ENCODE measurements at places on chromosomes 4 and X. TPM values are rescaled to one million over a fixed set of nuclear protein-coding genes. Genes with fewer than 3 reads are reported as not detected.
A peak's percentile ranks its signal among the peaks of the same experiment; 100 is the strongest.

DNA sequence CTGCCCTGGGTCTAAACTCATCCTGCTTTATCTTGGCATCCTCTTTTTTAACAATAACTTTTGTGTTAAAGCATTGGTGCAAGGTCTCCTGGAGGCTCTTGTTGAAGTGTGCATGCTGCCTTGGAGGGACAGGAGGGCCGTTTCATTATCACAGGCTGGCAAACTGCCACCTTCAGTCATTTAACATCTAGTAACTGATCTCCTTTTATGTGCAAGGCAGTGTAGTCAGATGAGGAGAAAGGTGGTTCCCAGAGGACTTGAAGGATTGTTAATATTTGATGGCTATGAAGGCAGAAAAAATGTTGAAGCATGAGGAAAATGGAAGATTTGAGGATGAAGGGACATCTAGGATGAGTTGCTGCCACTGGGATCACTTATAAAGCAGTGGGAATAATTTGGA is 439.4 kb downstream of the RAPGEF2 start:
- no peak for DNase-seq

DNA sequence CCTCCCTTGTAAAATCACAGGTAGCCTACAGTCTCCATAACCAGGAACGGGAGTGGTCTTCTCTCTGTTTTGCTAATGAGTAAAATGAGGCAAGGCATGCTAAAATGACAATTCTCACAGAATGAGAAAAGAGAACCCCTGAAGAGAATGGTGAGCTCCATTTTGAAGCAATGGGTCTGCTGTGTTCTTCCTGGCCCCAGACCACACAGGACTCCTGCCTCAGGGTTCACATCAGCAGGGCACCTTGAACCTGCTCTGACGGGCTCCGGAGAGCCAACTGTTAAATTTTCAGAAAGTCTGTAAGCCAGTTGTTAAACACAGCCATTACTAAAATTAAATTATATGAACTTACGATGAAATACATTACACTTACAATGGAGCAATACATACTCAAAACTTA is 32.1 kb upstream of the RBM47 start:
- DNase-seq, result no peak

MAGEE1 gene
- polyA plus RNA-seq, result 5.7 TPM

- no peak for DNase-seq
These were observed 69.0 kb upstream of the LEF1 start for GRCh38 chr4:108237693-108238092.

DNA sequence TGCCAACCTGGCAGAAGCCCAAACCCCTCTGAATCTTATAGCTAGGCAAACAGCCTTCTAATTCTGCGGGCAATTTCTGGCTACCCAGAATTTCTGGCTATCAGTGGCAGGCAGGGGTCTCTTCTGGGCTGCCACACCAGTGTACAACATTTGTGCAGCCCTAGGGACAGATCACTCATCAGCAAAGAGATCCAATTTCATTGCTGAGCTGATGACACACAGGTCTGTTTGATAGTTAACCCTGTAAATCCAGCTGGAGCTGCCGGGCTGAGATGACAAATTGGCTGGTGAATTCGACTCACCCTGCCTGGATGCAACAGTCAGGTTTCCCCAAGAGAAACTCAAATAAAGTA is 2.4 kb downstream of the MID1 start:
- DNase-seq, result no peak

GRCh38 chrX:150038986-150039599 is 100.8 kb upstream of the EOLA2 start:
- DNase-seq, result no peak

GRCh38 chrX:13376857-13377549 is 57.1 kb upstream of the ATXN3L start:
- no peak for DNase-seq

PCDH18 gene
- 190 TPM for polyA plus RNA-seq

GCNA gene
- polyA plus RNA-seq, result 2.7 TPM

DNA sequence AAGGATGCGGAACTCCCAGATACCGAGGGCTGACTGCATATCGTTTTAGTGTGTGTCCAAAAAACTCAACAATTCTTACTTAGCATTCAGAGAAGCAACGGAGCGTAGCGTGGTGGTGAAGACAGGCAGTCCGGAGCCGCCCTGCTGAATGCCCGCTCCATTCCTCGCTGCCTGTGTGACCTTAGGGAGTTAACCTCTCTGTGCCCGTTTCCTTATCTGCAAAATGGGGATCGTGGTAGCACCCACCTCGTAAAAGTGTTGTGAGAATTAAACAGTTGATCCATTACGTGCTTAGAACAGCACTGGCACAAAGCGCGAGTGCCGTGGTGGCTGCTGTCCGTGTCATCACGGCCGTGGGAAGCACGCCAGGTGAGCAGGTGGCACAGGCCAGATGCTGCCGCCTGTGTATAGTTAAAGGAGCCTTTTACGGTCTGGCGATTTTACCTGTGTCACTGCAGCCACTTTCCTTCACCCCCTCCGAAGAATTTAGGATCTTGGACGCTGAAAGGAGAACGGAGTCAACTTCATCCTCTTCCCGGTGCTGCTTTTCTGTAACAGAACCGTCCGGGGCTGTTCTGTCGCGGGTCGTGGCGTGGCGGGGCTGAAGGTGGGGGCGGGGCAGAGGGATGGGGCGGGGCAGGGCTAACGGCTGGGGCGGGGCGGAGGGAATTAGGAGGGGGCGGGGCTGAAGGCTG is 885 bp downstream of the CCDC110 start:
- peak; percentile 31 for DNase-seq

FRMPD3 gene
- polyA plus RNA-seq, result 0.22 TPM

DNA sequence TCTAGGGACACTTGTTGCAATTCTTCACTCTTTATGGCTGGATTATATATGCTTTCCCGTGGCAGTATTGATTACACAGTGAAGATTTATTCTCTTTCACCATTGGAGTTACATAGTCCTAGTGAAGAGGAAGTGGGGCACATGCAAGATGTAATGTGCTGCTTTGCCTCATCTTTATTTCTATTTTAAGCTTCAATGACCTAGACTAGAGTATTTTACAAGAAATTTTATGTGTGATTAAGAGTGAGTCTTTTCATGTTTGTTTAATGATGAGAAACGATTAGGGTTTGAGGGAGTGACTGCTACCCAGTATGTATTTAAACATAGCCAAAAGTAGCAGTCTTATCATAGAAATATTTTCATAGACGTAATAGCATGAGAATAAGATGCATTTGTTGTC is 30.8 kb downstream of the DIAPH2 start:
- DNase-seq, result no peak

UGT2B11 gene
- 5.0 TPM for polyA plus RNA-seq

GRCh38 chrX:155662282-155662681 is 49.5 kb upstream of the TMLHE start:
- DNase-seq, result no peak

DNA sequence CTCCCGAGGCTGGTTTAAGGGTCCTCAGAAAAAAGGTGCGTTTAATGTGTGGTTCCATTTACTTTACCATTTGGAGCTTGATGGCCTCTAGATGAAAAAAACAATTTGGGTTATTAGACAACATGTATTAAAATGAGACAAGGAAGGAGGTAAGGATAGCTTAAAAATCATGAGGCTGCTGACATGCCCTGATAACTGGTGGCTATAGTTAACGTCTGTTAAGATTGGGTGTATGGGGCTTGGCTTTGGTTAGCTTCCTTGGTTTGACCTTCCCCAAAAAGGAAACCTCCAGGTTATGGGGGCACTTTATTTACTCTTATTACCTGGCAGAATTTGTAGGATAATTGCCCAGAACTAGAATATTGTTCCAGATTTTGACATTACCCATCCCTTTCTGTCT is 51.5 kb downstream of the HMGB2 start:
- DNase-seq, result no peak

TDO2 gene
- polyA plus RNA-seq, result 3.5 TPM

CSAG3 gene
- not detected for polyA plus RNA-seq

DNA sequence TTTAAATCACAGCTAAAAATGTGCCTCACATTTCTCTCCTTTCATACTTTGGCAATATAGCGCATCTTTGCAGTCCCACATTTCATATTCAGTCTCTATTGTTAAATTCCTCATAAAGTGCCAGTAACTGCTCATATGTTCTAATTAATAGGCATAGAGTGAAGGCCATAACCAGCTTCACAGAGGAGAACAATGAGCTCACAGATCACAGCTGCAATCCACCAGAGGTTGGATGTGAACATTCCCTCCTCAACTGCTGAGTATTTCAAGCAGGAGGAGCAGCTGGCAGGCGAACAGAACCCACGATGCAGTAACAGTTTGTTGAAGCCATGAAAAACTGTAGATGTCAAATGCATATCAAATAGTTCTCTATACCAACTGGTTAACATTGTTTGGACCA is 2088.7 kb upstream of the AGA start:
- no peak for DNase-seq

GRCh38 chr4:14800977-14801376 is 201.3 kb upstream of the CPEB2 start:
- DNase-seq, result no peak

DNA sequence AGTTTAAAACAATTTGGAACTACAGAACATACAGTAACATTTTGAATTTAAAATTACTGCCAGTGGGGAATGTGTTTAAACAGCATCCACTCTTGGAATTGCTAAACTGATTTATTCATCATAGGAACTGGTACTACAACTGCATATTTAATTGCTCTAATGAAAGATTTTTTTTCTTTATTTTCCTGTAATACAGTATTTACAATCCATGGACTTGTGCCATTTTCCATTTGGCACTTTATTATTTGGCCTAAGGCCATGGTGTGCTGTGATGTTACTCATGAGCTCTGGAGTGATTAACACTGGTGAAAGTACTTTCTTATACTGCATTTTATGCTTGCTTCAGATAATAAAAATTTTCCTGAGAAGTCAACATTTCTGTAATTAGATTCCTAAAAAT is 69.7 kb upstream of the NUDT6 start:
- DNase-seq, result no peak

GRCh38 chrX:49116716-49117115 is 6.8 kb downstream of the GPKOW start:
- no peak for DNase-seq

- no peak for DNase-seq
These were observed 48.2 kb downstream of the EVC2 start for GRCh38 chr4:5660185-5660584.

GRCh38 chr4:13918110-13918509 is 290.6 kb upstream of the BOD1L1 start:
- DNase-seq, result no peak

WDR1 gene
- polyA plus RNA-seq, result 200 TPM

GRCh38 chr4:72112514-72113156 is 80.8 kb downstream of the NPFFR2 start:
- no peak for DNase-seq

GRCh38 chrX:38154818-38155217 is 65.9 kb downstream of the SRPX start:
- no peak for DNase-seq

EPGN gene
- 1.3 TPM for polyA plus RNA-seq

GRCh38 chr4:105950701-105951100 is 55.4 kb downstream of the NPNT start:
- DNase-seq, result no peak

REPS2 gene
- polyA plus RNA-seq, result 17.9 TPM

GRCh38 chr4:7135389-7135746 is 57.0 kb upstream of the SORCS2 start:
- no peak for DNase-seq

- no peak for DNase-seq
These were observed 6.9 kb upstream of the CLOCK start for GRCh38 chr4:55553441-55554201.

SUPT20HL1 gene
- not detected for polyA plus RNA-seq

EXOSC9 gene
- 47.2 TPM for polyA plus RNA-seq

- DNase-seq, result no peak
These were observed 42.2 kb downstream of the SEC31A start for GRCh38 chr4:82848706-82849105.

DNA sequence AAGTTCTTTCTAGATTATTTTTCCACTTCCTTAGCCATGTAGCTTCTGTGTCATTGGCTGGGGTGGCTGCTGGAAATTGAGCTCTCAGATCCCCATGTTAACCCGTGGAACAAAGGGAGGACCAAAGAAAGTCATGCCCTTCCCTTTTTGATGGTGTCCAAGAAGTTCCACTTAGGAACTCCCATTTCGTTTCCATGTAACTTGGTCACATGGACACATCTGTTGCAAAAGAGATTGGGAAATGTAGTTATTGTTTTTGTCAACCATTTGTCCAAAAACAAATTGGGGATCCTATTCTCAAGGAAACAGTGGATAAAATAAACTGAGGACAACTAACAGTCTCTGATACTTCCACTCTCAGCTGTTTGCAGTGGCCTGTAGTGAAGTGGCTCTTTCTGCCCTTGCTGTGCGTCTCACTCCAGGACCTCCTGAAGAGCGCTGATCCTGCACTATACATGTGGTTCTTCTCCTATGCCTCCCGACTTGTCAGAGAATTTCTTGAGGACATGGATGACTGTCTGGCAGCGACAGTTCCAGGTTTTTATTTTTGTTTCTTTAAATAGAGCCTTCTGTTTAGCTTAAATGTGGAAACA is 125.3 kb upstream of the LNX1 start:
- DNase-seq, result no peak

TEX13C gene
- polyA plus RNA-seq, result not detected
